Inflammatory macrophage treated with lipopolysaccharide for 4 hours (primary cell): ENCODE measurements at places on chromosomes 2 and 18.

DNA sequence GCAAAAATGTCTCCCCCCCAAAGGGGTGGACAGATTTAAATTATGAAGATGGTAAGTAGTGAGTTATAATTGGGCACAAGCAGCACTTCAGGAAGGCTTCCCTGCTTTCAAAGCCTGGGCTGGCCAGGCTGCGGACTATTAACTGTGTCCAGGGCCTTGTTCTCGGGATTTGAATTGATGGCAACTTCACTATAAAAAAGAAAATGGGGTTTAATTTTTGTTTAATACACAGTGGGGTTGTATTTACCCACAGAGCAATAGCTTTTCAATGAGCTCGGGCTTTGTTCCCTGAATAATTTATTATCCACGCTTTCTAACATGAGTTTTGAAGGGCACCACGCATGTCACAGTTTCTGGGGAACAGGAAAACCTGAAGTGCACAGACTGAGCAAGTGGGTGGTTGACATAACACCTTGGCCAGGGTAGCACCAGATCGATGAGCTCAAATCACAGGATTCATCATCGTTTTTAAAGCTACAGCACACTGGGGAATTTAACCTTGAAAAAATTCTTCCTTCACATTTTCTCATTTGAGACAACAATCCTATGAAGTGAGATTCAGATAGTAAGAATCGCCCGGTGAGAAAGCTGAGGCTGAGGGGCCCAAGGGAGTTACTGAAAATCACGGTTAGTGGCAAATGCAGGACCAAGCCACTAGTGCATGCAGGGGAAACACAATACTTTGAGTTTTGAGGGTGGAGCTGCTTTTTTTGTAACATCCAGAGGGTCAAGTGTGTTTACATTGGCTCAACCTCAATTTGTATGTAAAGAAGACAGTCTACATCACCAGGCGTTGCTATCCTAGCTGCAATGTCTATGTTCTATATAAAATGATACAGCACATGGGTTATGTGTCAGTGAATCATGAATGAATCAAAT lies 28.9 kb upstream of the LMAN1 start:
- no peak for DNase-seq

DNA sequence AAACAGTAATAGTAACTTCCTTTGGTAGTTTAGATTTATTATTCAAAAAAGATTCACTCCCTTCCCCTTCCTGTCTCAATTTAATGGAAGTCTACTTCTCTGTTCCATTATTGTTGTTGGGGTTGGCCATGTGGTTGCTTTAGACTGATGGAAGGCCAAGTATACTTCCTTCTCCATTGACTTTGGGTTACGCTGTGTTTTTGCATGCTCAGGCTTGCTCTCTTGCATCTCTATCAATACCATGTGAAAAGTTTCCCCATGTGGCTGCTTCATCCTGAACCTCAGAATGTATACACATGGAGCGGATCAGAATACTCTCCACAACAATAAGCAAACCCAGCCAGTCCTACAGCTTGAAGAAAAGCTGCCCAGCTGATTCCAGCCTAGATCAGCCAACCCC lies 20.3 kb downstream of the CFAP210 start:
- no peak for DNase-seq

- DNase-seq: peak; percentile 19
Observed at GRCh38 chr2:68100189-68100588, 37.4 kb upstream of the C1D start.

DNA sequence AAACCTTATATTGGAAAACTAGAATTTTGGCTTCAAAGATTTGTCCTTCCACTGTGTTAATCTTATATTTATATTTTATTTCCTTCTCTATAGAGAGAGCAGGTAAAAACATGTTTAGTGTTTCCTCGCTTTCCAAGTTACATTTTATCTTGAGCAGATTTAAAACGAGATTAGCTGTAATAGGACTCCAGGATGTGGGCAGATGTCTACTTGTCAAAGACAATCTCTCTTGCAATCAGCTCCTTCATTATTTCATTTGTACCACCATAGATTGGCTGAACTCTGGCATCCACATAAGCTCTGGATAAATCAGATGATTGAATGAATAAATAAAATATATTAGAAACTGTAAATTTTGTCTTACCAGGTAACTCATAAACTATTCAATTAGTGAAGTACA lies 17.5 kb upstream of the KANSL1L start:
- DNase-seq: no peak

DNA sequence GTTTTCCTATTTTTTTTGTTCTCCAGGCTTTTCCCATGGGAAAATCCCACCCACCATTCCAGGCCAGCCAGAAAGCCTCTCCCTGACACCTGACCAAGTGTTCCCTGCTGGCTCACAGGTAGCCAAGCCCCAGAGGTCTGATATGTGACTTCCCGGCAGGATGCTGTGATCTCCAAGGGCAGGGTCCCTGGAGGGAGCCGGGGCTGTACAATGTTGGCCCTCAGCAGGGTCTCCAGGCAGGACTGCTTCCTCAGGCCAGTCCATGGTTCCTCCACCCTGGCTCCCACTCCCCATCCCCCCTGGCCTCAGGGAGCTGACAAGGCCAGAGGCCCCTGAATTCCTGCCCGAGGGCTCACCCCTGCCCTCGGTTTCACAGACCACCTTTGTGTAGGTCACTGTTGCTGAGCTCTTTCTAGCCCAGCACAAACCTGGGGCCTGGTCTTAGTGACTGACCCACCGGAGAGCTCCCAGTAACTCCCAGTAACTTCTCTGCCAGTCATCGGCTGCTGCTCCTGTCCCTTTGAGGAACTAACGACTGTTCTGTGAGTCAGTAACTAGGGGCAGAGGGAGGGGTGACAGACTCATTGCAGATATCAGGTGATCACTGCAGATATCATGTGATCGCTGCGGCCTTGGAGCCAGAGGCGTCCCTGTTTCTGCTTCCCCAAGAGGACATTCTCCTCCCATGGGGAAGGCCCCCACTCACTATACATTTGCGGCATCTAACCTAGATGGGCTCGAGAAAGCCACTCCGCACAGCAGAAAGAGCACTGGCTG lies 38.7 kb downstream of the SDC1 start:
- peak; percentile 93 for DNase-seq

- peak; percentile 69 for DNase-seq
Observed at GRCh38 chr2:232327105-232328031, 51.2 kb upstream of the ALPP start.

DNA sequence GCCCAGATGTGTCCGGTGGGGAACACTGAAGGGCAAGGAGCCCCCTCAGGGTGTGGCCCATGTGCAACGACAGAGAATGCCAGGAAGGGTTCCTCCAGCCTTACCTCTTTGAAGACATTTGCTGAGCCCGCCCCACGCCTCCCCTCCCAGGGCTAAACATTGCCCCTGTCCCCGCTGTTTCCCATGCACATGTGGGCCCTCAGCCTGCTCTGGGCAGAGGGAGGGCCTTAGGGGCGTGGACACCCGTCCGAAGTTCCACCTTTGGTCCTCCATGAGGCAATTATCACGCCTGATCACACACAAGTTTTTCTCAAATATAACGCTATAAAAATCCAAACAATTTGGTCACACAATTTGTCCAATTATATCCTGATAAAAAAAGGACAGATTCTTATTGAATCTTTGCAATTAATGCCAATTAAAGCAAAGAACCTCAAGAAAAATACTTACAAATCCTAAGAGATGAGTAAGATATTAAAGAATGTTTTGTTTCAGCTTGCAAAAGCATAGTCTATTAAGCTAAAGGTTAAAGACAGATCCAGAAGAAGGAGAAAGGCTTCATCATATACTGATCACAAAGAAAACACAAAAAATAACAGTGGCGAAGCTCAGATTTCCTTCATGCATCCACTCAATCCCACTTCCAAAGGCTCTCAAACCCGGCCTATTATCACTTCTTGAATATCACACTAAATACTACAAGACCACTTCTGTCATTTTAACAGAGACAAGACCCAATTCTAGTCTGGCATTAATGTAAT lies 55.2 kb upstream of the LDLRAD4 start:
- no peak for DNase-seq

GRCh38 chr2:66080127-66080526 lies 354.8 kb upstream of the MEIS1 start:
- DNase-seq: no peak

DNA sequence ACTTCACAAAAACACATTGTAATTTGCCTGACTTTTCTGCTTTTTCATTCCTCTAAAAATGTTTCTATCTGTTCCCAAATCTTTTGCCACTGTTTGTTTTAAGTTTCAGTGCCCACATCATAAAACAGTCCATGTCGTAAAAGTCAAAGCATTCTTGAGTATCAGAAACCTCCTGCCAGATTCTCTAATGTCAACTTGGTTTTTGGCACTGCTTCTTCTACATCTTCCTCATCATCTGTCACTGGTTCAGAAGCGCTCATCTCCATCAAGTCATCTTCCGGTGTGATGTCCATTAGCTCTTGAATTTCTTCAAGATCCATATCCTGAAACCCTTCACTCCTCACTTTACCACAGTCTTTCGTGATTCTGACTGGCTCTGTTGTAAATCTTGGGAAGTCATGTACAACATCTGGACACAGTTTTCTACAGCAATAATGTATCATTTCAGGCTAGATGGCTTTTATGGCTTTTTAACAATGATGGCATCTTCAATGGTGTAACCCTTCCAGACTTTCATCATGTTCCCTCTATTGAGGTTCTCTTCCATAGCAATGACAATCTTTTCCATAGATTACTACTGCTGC lies 19.6 kb downstream of the CUL3 start:
- no peak for DNase-seq

DNA sequence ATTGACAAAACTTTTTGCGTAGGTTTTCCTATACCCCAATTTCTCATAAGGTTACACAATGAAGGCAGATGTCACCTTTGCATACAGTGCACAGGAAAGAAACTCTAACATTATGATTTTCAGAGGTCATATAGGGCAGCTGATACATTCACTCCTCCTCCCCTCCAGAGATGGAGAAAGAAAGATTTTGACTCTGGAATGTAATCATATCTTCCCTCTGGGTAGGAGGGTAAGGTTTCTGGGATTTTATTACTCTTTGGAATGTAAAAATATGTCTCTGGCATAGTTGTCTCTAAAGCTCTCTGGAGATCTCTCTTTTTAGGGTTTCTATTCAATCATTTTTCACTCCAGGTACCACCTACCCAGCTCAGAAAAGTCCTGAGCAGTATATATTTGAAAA lies 398.3 kb downstream of the GPD2 start:
- no peak for DNase-seq

DNA sequence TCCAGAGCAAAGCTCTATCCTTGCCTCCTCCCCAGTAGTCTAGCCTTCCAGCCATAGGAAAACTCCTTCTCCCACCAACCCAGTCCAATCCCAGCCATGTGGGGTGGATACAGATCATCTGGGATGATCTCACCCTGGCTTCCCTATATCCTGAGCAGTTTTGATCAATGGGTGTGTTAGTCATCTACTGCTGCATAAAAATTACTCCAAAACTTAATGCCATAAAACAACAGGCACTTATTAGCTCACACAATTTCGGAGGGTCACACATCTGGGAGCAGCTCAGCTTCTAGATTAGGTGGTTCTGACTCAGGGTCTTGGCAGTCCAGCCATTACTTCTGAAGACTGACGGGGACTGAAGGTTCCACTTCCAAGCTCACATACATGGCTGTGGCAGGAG lies 190.4 kb downstream of the SPP2 start:
- no peak for DNase-seq

GRCh38 chr2:101410746-101411145 lies 23.4 kb upstream of the CREG2 start:
- no peak for DNase-seq

DNA sequence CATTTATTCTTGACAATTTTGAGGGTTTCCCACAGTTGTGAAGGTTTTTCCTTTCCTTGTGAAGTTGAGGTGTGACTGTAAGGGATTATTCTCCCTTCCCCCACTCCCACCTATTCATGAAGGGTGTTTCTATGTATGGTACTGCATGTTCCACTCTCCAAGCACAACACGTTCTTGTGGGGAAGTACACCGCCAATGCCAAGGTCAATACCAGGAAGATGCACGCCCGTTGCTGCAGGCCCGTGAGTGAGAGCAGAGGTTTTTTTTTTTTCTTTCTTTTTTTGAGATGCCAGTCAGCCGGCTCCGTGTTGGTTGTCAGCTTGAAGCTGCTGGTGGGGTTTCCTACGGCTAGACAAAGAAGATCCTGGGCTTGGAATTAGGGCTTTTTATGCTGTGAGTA lies 38.6 kb upstream of the EPHA4 start:
- no peak for DNase-seq

DNA sequence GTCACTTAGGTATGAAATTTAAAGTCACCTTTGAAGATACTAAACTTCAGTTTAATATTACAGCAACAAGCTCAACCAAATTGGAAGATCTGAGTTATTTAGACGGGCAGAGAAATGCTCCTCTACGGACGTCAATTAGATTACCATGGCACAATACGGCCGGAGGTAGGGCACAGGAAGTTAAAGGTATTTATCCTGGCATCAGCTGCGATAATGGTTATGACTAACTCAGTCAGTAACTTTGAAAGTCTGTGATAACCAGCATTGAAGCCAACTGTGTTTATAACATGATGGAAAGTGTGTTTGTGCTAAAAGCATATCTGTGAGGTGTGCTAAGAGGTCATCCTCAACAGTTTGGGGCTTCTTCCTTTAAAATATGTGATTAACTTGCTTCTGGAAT lies 117.3 kb downstream of the WDSUB1 start:
- DNase-seq: no peak

- no peak for DNase-seq
Observed at GRCh38 chr2:27306573-27307286, 1.5 kb downstream of the UCN start.

GRCh38 chr2:65482971-65483370 lies 50.6 kb upstream of the SPRED2 start:
- no peak for DNase-seq

- DNase-seq: no peak
Observed at GRCh38 chr2:144339048-144339447, 180.9 kb downstream of the ZEB2 start.

DNA sequence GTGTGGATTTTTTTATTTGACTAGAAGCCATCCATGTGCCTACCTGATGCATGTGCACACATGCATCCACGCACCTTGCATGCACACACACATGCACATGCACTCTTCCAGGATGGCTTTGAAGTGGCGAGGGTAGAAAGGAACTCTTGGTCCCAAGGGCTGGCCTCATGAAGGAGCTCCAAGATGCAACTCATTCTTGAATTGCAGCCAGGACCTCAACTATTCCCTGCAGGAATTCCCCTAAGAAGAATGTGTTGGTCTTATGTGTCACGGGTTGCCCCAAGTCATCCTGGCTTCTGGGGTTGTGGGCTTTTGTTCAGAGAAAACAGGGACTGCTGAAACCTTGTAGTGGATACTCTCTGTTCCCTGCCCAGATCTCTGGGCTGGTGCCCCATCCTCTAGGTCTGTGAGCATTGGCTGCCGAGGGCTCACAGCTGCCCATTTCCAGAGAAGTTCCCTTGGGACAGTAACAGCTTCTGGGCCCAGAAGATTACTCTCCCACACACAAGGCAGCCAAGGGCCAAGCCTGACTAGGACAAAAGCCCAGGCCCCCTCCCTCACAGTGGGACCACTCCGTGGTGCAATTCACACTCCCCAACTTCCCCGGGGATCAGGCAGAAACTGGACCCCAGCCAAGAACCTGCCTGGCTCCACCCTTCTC lies 137.6 kb downstream of the COPS8 start:
- DNase-seq: no peak

GRCh38 chr18:64800151-64800550 lies 651.3 kb upstream of the LINC00305 start:
- no peak for DNase-seq
